Urinary bladder (tissue), 4 donors: ENCODE measurements at places on chromosomes 4 and X. TPM values are rescaled to one million over a fixed set of nuclear protein-coding genes. Genes with fewer than 3 reads are reported as not detected.

DNA sequence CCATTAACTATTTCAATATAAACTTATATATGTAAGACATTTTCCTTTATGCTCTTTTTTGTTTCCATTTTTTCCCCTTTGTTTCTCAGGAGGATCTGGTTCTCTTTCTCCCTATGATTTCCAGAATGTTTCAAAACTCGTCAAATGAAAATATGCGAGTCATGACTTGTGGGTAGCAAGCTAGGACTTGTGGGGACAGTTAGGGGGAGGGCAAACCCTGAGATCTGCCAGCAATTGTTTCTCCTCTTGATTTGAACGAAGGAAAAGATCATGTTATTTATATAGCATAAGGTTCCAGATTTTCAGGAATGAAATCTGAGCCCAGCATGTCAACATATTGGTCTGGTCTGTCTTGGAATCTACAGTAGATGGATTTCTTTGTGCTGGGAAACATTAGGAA lies 28.9 kb upstream of the GPC4 start:
- no peak for DNase-seq

DNA sequence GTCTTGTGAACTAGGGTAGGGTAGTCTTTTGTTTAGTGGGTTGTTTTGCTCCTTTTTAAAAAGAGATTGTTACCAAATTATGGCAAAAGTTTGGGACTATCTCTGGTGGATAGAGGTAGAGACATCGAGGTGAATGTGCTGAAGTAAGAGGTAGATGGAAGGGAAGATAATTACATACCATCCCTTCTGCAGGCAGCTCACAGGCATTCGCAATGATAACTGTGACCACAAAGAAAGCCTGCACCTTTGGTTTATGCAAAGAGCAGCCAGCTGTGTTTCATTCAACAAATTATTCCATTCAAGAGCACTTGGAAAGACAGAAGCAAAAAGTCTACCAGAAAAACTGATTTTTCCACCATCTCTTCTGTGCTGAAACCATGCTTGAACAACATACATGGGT lies 155.6 kb downstream of the GATB start:
- DNase-seq: no peak

The WAS gene
- 1.0 TPM for total RNA-seq

The HTN1 gene
- not detected for total RNA-seq

The F8A2 gene
- not detected for total RNA-seq

- no peak for DNase-seq
These were observed 234.1 kb downstream of the CPE start for GRCh38 chr4:165612936-165613335.

DNA sequence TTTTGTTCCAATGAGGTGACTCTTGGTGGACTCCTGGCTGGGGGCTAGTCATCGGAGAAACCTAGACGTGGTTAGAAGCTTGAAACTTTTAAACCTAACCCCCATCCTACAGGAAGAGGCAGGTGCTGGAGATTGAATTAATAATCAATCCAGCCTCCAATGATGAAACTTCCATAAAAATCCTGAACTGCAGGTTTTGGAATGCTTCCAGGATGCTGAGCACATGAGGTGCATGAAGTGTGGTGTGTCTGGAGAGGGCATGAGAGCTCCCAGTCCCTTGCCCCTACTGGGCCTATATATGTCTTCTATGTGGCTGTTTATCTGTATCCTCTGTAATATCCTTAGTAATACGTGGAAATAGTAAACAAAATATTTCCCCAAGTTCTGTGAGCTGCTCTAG lies 90.7 kb upstream of the PDHA2 start:
- no peak for DNase-seq

DNA sequence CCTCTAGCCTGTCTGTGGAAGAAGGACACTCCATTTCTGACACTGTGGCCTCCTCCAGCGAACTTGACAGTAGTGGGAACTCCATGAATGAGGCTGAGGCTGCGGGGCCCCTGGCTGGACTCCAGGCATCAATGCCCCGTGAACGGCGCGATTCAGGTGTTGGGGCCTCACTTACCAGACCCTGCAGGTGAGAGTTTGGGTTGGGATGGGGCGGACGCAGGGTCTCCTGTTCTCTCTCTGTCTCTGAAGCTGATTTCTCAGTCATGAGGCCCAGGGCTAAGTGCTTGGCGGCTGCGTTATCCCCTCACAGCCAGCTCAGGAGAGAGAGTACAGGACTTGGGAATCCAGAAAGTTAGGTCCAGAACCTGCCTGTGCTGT lies 71.0 kb downstream of the STARD8 start:
- DNase-seq: no peak

DNA sequence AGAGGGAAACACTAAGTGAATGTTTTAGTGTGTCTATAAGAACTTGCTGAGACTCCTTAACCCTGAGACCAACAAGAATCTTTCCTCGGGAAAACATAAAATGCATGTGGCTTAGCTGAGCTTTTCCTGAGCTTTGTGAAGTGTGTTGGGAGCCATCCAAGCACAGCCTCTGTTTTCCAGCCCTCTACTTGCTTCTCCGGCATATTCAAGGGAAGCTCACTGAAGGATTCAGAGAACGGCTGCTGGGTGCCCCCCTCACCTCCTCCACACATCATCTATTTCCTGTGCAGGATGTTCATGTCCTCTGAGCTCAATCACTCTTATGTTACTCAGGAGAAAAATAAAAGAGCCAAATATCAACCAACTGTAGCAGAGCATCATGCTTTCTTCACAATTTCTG lies 492.1 kb downstream of the IL15 start:
- DNase-seq: peak; percentile 14

DNA sequence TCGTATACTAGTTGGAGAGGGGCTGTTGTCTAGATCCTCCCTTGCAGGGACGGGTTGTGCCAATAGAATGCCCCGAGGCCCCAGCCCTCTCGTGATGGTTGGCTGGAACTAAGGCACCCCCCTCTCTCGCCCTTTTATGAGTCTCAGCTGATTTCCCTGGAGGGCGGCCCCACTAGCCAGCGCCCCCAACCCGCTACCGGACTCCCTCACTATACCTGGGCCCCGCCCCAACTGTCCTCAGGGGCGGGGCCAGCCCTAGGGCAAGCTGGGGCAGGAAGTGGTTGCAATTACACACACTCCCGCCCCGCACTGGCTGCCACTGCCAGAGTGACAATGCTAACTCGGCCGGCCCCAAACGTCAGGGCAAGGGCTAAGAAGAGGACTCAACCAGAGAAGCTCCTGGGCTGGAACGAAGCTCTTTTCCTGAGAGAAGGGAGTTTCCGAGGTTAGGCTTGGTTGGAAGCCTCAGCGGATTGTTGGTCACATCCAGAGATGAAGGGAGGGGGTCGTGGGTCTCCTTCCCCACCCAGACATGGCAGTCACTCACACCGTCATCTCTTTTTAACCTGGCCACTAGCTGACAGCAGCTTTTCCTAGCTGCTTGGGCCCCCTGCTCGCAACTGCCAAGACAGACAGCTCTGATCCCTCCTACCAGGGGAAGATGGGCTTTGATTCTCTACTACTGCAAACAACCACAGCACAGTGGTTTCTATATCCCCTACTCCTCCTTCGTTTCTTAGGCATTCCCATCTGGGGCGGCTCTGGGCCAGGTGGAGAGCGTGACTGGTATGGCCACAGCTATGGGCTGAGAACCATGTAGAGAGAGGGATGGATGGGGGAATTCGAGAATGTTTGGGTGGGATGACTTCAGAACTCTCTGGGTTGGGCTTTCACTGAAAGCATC lies 21.0 kb upstream of the BCORL1 start:
- DNase-seq: no peak

- DNase-seq: no peak
These were observed 2.8 kb downstream of the ARX start for GRCh38 chrX:25012793-25013631.

DNA sequence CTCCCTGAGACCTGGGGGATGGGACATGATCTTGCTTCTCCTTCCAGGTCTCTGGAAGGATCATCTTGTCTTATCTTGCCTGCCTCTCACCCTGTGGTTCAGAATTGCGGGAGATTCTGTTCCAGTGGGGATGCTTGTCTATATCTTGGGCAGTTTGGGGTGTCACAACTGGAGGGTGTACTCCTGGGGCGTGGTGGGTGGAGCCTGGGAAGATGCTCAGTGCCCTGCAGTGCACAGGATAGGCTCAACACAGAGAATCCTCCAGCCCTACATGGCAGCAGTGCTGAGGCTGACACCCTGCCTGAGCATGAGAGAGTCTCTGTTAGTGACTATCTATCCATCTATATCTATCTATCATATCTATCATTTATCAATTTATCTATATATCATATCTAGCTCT lies 7.7 kb downstream of the P2RY8 start:
- DNase-seq: no peak

DNA sequence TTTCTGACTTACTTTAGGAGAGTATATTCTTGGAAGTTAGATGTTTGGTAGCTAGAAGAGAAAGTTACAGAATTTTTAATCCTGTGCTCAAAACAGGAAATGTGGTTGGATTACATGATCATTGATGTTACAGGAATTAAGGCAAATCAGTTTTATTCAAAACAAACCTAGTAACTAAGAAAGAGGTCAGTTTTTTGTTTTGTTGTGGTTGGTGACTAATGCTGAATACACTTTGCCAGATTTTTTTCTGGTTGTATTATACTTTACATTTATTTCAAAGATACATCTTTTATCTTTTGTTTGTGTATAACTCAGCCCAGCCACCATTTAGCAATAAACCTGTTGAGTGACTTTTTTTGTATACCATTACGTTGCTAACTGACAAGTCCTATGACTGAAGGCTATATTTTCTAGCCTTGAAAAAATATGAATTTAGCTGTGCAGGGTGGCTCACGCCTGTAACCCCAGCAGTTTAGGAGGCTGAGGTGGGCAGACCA lies 116.7 kb downstream of the KLHL8 start:
- DNase-seq: peak; percentile 20

DNA sequence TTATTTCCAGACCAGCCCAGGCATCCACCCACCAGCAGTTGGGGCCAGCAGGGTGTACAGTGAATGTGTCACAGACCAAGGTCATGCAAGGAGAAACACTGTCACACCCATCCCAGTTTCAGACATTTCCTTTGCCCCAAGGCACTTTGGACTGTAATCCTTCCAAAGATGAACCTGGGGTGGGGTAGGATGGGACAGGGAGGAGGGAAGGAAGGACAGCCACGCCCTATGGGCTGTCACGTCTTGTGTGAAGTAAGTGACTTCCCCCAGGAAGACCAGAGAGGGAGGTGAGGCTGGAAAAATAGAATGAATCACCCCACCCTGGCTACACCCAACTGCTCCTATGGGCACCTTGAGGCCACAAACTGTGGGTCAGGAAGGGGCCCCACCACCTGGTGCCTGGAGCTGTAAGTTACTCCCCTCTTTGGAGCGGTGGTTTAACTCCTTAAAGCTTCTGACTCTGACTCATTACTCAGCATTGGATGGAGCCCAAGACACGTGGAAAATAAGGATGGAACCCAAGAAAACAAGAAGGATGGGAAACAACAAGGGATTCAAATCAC lies 349.9 kb upstream of the KLF3 start:
- DNase-seq: no peak

- no peak for DNase-seq
These were observed 78.4 kb downstream of the LUZP4 start for GRCh38 chrX:115367951-115368350.

The RAB9B gene
- 33.6 TPM for total RNA-seq

The CNOT6L gene
- 51.7 TPM for total RNA-seq

The FREM3 gene
- 1.5 TPM for total RNA-seq

The C4orf51 gene
- not detected for total RNA-seq

- DNase-seq: no peak
These were observed 134.4 kb upstream of the CPEB2 start for GRCh38 chr4:14867847-14868246.

The GAGE12F gene
- not detected for total RNA-seq
